ENCODE measurements at places on chromosomes 1 and 21.

- no peak for DNase-seq
Measured at GRCh38 chr1:156571261-156571852, 1.0 kb downstream of the IQGAP3 start.

DNA sequence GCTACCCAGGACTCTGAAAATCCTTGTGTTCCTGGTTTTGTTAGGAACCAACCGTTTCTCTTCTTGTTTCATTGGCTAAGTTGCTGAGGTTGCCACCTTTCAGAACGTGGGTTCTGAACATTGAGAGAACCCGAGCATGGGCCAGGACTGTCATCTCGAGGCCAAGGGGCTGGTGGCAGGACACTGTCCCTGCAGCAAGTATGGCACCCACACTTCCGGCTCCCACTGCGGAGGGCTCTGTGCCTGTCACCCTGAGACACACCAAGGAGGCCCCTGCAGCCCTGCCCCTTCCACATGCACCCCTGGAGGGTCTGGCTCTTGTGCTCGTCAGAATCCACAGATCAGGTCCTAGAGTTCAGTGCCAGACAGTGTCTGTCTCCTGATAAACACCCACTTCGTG is 39.1 kb upstream of the LRRC3 start:
- no peak for DNase-seq

DNA sequence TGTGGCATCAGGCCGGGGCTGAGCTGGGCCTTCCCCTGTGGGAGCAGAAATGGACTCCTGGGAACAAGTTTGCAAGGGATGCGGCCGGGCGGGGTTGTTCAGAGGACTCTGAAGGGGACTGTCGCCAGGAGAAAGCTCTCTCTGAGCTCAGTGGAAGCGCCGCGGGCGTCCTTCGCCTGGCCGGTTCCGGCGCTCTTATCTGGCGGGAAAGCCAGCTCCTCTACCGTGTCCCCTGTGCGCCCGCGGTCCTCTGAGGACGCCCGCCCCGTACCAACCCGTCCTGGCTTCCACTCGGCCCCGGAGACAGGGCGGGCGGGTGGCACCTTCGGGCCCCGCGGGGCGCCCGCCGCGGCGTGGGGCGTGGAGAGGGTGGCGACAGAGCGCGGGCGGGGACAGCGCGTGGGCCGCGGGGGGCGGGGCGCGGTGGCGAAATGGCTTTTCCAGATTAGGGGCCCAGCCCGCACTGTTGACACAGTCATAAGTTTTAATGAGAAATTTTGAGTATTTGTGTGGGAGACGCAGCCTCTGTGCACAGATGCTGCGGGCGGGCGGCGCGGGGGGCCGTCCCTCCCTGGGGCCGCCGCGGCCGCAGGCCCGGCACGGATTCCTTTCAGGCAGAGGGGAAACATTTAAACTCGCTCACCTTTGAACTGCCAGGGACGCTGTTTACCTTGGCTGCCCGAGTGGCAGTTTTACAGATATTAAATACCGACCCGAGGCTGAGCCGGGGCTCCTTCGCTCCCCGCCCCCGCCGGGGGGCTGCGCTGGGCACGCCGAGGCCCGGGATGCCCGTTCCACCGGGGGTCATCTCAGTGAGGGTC is 70.2 kb downstream of the FOXD2 start:
- DNase-seq = no peak

- DNase-seq = no peak
Measured at GRCh38 chr21:21682172-21682571, 684.0 kb downstream of the NCAM2 start.

- DNase-seq = peak; percentile 21
Measured at GRCh38 chr21:14864211-14865021, 200.4 kb downstream of the NRIP1 start.

DNA sequence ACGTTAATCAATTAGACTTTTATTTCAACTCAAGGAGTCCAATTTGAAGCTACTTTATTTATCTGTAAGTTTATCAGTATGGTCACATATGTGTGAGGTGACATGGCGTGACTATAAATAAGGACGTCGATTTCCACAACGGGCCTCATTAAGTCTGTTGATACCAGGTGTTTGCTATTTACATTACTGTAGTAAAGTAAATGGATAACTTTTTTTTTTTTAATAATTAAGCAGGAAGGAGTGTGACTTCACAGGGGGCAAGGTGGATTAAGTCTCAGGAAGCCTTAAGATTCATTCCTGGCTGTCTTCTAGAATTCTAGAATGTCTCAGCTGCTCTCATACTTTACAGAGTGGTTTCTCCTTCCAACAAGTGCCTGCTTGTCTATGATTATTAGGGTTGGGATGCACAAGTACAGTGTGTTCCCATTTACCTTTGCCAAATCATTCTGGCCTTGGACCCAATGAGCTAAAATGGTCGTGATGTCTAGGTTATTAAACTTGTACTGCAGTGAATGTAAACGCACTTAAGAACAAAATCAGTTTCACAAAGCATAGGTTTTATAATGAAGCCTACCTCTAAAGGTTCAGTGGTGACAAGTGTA is 15.5 kb downstream of the MAP3K7CL start:
- no peak for DNase-seq

DNA sequence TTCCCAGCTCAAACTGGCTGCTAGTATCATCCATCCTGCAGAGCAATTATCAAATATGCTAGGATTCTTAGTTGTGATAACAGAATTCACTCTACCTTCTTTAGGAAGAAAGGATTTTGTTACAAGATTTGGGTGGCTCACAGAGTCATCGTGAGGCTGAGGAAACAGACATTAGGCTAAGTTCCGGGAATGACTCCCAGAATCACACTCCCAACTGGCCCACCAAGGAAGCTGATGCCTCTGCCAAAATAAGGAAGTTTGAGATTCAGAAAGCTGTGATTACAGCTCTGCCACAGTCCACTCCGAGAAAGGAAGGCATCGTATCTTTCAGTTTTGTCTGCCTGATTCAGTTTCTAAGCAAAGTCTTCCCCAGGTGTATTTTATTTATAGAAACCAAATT is 50.6 kb upstream of the LYPLAL1 start:
- no peak for DNase-seq

DNA sequence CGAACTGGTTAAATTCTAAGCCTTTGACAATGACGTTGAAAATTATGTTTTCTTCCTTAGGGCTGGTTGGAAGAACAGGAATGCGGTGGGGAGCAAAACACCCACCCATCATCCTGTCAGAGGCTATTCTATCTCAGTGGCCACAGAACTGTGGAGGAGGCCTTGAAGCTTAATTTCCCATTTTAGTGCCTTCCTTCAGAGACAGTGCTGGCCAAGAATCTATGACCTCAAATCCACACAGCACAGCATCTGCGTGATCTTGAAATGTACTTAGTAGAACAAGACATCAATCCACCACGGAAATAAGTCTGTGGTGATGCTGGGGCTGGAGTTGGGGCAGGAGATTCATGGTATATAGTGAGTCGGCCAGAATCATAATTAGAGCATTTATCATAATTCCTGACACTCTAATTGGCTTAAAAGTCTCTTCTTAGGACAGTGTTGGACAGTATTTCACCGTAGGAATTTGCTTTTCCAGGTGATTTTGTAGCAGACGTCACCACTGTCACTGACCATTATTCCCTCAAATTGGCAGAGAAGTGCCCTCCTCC is 113.1 kb downstream of the KCNJ6 start:
- DNase-seq = no peak

DNA sequence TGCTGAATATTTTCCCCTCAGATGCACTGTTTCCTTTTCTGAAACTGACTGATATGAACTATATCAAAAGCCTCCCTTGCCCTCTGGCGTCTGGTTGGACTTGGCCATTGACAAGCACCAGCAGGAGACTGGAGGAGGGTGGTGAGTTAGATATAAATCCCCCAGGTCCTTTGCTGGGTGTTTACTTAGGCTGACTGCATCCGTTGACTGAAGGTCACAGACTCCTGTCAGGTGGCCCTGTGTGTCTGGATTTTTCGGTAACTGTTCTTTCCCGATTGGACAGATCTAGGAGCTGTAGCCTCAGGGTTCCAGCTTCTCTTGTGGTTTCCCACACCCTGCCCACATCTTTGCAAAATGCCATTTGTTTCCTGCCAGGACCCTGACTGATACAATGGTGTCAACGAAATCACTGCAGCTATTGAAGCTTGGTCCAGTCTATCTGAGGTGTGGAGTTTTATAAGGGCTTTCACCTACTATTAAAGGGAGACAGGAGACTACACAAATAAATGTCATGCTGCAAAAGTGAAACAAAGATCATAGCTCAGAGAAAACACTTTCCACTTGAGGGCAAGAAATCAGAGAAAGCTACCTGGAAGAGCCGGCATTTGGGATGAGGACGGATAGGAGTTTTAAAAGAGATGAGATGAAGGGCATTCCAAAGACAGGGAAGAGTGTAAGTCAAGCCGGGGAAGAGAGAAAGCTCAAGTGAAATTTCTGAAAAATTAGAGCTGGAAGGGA is 1.5 kb upstream of the MAGI3 start:
- no peak for DNase-seq

- DNase-seq = no peak
Measured at GRCh38 chr1:63064135-63064534, 258.2 kb upstream of the FOXD3 start.

DNA sequence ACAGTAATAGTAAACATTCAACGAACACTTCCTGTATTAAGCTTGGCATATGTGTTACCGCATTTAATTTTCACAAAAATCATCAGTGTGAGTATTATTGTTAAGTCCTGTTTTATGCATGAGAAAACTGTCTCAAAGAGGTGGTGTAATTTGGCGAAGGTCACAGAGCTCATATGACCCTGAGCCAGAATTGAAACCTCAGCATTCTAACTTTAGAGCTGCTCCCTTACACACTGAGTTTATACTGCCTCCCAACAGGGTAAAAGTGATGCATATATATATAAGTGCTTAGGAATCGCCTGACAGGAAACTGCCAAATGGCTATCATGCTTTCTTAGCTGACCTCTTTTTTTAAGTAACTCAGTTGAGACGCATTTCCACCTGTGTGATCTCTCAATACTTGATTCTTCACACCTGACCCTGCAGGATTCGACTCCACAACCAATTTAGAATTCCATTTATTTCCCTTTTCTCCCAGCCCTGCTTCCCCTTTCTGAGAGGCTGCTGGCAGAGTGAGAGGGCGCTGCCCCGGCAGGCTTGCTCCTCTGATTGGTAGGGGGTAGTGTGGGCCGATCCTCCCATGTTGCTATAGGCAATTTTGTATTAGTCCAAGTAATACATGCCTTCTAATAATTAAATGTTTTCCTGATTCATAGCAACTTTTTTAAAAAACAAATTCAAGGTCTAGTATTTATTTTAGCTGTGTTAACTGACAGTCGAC is 40.5 kb downstream of the ZBTB40 start:
- DNase-seq = no peak

- no peak for DNase-seq
Measured at GRCh38 chr1:93576346-93576745, 105.3 kb downstream of the BCAR3 start.

DNA sequence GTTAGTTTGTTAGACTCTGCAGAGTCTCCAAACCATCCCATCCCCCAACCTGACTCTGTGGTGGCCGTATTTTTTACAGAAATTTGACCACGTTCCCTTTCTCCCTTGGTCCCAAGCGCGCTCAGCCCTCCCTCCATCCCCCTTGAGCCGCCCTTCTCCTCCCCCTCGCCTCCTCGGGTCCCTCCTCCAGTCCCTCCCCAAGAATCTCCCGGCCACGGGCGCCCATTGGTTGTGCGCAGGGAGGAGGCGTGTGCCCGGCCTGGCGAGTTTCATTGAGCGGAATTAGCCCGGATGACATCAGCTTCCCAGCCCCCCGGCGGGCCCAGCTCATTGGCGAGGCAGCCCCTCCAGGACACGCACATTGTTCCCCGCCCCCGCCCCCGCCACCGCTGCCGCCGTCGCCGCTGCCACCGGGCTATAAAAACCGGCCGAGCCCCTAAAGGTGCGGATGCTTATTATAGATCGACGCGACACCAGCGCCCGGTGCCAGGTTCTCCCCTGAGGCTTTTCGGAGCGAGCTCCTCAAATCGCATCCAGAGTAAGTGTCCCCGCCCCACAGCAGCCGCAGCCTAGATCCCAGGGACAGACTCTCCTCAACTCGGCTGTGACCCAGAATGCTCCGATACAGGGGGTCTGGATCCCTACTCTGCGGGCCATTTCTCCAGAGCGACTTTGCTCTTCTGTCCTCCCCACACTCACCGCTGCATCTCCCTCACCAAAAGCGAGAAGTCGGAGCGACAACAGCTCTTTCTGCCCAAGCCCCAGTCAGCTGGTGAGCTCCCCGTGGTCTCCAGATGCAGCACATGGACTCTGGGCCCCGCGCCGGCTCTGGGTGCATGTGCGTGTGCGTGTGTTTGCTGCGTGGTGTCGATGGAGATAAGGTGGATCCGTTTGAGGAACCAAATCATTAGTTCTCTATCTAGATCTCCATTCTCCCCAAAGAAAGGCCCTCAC is at the start of gene OLIG2:
TSS of gene OLIG2 (plus strand) at position 447 of the 954 bp plus-strand sequence. CDS start 928 bp downstream, outside the sequence.
- no peak for DNase-seq

DNA sequence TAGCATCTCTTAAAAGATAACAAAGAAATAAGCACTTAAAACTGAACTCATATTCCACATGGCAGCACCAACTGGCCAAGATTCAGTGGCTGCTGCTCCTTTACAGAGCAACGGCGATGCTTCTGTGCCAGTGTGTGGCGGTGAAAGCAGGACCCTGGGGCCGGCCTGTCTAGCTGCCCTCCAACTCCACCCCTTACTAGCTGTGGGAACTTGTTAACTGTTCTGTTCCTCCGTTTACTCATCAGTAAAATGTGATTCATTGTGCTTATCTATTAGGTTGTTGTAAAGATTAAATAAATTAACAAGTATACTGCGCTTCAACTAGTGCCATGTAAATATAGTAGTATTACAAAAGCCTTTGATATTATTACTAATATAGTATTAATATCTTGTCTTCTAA is 133.2 kb downstream of the GDAP2 start:
- no peak for DNase-seq

DNA sequence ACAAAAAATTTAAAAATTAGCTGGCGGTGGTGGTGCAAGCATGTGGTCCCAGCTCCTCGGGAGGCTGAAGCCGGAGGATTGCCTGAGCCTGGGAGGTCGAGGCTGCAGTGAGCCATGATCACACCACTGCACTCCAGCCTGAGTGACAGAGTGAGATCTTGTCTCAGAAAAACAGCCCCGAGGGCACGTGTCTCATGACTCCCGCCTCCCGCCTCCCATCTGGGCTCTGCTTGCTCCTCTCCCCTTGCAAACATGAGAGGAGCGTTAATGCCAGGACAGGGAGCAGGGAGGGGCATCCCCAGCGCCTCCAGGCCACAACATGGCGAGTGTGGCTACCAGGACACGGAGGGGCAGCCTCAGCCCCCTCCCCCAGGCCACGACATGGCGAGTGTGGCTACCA is 28.3 kb downstream of the FAAP20 start:
- no peak for DNase-seq

GRCh38 chr21:36799869-36800268 is 101.0 kb downstream of the SIM2 start:
- DNase-seq = no peak

DNA sequence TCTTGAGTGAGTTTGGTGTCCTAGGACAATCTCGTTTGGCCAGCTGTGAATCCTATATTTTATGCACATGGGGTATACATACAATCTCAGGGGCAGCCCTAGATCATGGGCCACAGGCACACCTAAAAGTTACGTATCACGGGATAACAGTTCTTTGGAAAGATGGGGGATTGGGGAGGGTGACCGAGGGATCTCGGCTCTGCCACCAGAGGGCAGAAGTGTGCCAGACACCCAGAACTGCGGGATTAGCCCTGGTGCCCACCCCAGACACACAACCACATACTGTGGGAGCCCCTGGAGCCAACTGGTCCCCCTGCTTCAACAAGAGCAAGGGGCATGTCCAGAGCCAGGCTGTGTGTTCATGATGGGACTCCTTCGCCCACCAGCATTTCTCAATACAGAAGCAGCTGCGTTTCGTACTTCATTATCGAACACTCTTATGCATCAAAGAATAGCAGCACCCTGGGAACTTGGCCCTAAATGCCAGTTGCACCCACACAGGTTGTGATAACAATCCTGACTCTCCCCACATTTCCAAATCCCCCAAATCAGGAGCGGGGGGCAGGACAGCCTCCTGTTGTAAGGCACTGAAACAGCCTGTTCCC is 37.4 kb downstream of the TMCO4 start:
- peak; percentile 17 for DNase-seq

Measured in CD4-positive, alpha-beta T cell treated with Interleukin-1 beta for 1 hour (primary cell).